ENCODE measurements at places on chromosomes 6 and 20.

GRCh38 chr20:54088430-54088829 lies 18.0 kb upstream of the BCAS1 start:
- no peak for DNase-seq

- DNase-seq, result no peak
Observed at GRCh38 chr20:29878777-29879442, 1378.6 kb upstream of the DEFB115 start.

GRCh38 chr20:50296450-50297375 lies 106.1 kb downstream of the CEBPB start:
- no peak for DNase-seq

GRCh38 chr20:37600486-37600885 lies 72.8 kb upstream of the BLCAP start:
- DNase-seq, result no peak

DNA sequence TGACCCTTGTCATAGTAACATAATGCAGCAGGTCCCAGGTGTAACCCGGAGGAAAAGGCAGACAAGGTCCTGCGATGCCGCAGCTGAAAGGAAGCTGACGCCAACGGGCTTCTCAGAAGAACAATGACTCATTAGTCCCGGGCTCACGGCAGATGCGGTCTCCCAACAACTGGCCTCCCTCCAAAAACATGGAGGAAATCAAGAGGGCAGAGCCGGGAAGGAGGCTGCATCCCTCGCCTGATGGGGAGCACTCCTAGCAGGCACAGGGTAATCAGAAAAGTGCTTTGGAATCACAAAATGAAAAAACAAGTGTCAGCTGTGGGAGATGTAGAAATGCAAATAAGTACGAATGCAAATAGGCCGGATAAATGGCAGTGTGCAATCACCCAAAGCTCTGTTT lies 165.2 kb upstream of the AGPAT4 start:
- DNase-seq, result no peak

GRCh38 chr20:32024683-32025295 lies 14.6 kb downstream of the CCM2L start:
- no peak for DNase-seq

GRCh38 chr6:87736809-87737540 lies 34.9 kb upstream of the AKIRIN2 start:
- DNase-seq, result no peak

GRCh38 chr6:41693281-41694240 lies 41.8 kb downstream of the TFEB start:
- DNase-seq, result no peak

DNA sequence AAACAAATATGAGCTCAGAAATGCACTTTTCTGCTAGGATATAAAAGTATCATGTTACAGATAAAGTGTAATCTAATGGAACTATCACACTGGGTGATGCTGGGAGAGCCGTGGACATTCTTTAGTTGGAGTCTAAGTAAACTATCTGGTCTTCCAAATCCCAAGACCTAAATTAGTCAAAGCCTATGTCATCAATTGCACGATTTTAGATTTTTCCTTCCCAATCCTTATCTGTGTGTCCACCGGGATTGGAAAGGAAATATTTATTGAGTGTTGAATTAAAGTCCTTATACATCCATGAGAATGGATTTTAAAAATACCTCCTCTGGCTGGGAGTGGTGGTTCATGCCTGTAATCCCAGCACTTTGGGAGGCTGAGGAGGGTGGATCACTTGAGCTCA lies 19.6 kb upstream of the MRAP2 start:
- DNase-seq, result no peak

- no peak for DNase-seq
Observed at GRCh38 chr20:6426287-6426891, 303.6 kb upstream of the FERMT1 start.

- DNase-seq, result no peak
Observed at GRCh38 chr20:53672484-53673129, 79.0 kb upstream of the ZNF217 start.
